Lower lobe of right lung (tissue), 2 donors: ENCODE measurements at places on chromosomes 1 and 21. TPM values are rescaled to one million over a fixed set of nuclear protein-coding genes. Genes with fewer than 3 reads are reported as not detected.

GRCh38 chr1:1200876-1201810, 5.2 kb downstream of the TNFRSF18 start:
- H3K4me1 ChIP-seq: peaks cover 11% of the 10 kb centered on the region
- DNase-seq: peak; percentile 55
- peak overlapping the region; percentile 18 for H3K27ac ChIP-seq
- no peaks in the 10 kb centered on the region for H3K36me3 ChIP-seq
- H3K4me3 ChIP-seq: peak overlapping the region; percentile 53

GRCh38 chr21:46193829-46194373, 9.6 kb upstream of the SPATC1L start:
- H3K36me3 ChIP-seq: peaks cover 81% of the 10 kb centered on the region
- H3K27me3 ChIP-seq: no peaks in the 10 kb centered on the region
- no peak overlapping the region for H3K27ac ChIP-seq
- H3K4me1 ChIP-seq: peaks cover 5% of the 10 kb centered on the region
- H3K4me3 ChIP-seq: no peak overlapping the region

- no peak for DNase-seq
- peaks cover 19% of the 10 kb centered on the region for H3K4me1 ChIP-seq
Measured at GRCh38 chr1:227299688-227300087, 18.6 kb downstream of the CDC42BPA start.

- H3K27me3 ChIP-seq: no peaks in the 10 kb centered on the region
- no peak for DNase-seq
- no peaks in the 10 kb centered on the region for H3K36me3 ChIP-seq
Measured at GRCh38 chr1:157369808-157370521, 182.3 kb downstream of the FCRL5 start.

GRCh38 chr1:179881642-179882252, 338 bp upstream of the TOR1AIP1 start:
- H3K27ac ChIP-seq: peak overlapping the region; percentile 99
- peak overlapping the region; percentile 83 for H3K4me3 ChIP-seq
- no peaks in the 10 kb centered on the region for H3K27me3 ChIP-seq
- DNase-seq: no peak
- H3K36me3 ChIP-seq: peaks cover 23% of the 10 kb centered on the region

DNA sequence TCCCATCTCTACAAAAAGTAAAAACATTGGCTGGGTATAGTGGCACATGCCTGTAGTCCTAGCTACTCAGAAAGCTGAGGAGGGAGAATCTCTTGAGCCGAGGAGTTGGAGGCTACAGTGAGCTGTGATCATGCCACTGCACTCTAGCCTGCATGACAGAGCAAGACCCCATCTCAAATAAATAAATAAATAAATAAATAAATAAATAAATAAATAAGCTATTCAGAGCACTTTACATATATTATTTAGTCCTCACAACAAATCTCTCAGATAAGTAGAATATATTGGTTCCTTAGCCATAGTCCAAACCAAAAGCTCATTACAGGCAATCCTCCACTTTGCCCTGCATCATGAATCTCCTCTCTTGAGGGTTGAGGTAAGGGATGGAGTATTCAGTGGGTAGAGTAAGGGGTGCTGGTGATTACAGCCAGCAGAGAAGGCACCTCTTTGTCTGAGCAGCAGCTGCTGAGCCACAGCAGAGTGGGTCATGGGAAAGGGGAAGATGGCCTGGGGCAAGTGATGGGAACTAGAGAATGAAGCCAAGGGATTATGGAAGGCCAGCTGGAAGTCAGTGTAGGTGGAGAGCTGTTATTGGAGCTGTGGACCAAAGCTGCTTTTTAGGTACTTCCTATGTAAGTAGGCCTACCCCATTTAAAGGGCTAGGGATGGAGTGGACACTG, 115.5 kb upstream of the ZNF644 start:
- no peak overlapping the region for H3K27ac ChIP-seq
- H3K4me3 ChIP-seq: no peak overlapping the region
- no peaks in the 10 kb centered on the region for H3K36me3 ChIP-seq

GRCh38 chr1:210499956-210500355, 171.3 kb downstream of the HHAT start:
- no peaks in the 10 kb centered on the region for H3K4me1 ChIP-seq
- no peaks in the 10 kb centered on the region for H3K36me3 ChIP-seq
- DNase-seq: no peak
- H3K27me3 ChIP-seq: no peaks in the 10 kb centered on the region
- no peak overlapping the region for H3K4me3 ChIP-seq
- no peak overlapping the region for H3K27ac ChIP-seq

- H3K27ac ChIP-seq: no peak overlapping the region
- H3K36me3 ChIP-seq: no peaks in the 10 kb centered on the region
- no peaks in the 10 kb centered on the region for H3K4me1 ChIP-seq
- DNase-seq: no peak
- no peak overlapping the region for H3K4me3 ChIP-seq
Measured at GRCh38 chr1:62107923-62108322, 86.7 kb upstream of the L1TD1 start.

GRCh38 chr21:35408401-35408800, 359.3 kb upstream of the RUNX1 start:
- H3K36me3 ChIP-seq: no peaks in the 10 kb centered on the region
- H3K4me3 ChIP-seq: no peak overlapping the region
- no peaks in the 10 kb centered on the region for H3K27me3 ChIP-seq
- DNase-seq: no peak
- peak overlapping the region; percentile 26 for H3K27ac ChIP-seq

DNA sequence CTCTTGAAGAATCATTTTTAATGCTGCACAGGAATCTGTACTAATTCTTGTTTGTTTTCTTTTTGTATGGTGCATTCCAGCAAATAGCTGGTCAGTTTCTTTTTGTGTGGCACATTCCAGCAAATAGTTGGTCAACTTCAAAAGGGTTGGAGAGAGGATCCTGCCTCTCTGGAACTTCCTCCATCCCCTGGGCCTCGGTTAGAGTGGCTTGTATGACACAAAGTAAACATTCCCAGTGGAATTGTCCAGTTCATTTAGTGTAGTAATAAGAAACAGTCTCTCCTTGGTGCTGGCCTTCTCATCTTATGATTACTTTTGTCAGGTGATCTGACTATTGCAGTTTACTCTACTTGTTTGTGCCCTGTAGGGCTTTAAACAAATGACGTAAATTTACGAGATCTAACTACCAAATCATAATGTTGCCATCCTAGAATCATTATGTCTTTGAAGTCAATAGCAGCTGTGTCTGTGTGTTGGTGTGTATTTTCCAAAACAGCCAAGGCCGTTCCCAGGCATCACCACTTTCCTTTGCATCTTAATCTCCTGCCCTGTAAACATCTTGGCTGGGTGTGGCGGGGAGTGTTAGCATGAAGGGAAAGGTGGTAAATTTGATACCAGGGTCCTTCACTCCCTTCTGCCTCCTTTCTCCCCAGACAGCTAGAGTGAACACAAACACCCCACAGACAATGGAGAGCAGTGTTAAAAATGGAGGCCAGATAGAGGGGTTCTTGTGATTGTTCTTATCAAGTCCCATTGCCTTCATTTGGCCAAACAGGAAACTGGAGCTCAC, 77.9 kb downstream of the CDC7 start:
- H3K4me3 ChIP-seq: no peak overlapping the region
- peaks cover 22% of the 10 kb centered on the region for H3K4me1 ChIP-seq
- H3K36me3 ChIP-seq: no peaks in the 10 kb centered on the region
- no peaks in the 10 kb centered on the region for H3K27me3 ChIP-seq
- no peak overlapping the region for H3K27ac ChIP-seq

DNA sequence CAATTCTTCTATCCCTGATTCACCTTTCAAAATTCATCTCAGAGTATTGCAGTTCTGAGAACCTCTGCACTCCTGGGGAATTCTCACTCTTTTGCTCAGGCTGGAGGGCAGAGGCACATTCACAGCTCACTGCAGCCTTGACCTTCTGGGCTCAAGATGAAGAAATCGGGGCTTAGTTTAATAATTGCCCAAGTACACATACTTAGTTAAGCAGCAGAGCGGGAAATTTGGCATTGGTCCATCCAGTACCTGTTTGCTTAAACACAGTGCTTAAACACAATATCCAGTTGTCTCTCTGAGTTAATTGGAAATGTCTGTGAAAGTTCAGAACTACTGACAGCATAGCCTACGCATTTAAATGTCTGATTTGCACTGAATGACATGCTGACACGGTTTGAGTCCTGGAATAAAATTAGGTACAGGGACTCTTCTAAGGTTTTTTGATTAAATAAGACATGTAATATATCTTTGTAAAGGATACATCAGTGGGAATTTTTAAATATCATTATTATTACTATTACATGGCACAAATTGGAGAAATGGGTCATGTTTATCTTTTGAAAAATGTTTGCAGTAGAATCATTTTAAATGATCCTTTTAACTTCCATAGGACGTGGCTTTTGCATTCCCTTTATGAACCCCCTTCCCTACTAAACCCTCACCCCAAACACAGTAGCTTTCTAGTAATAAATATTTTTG, 337.4 kb downstream of the SRGAP2C start:
- H3K4me3 ChIP-seq: no peak overlapping the region
- peaks cover 7% of the 10 kb centered on the region for H3K4me1 ChIP-seq
- no peaks in the 10 kb centered on the region for H3K36me3 ChIP-seq
- DNase-seq: no peak

DNA sequence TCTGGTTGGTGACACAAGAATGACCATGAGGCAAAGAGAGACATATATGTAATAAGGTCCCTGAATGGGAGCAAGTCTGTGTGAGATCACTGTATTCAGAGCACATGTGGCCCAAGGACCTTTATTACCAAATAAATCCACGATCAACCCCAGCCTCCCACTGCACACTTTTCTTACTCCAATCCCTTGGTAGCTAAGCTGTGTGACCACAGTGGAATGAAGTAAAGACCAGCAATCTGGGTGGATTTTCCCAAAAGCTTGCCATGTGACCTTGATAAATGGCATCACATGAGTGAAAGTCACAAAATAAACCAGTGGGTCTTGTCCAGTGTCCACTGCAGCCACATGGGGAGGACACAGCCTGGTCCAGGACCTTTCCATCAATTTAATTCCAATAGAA, 36.7 kb upstream of the TLR5 start:
- peaks cover 56% of the 10 kb centered on the region for H3K4me1 ChIP-seq
- H3K4me3 ChIP-seq: no peak overlapping the region
- H3K27me3 ChIP-seq: no peaks in the 10 kb centered on the region
- DNase-seq: no peak
- H3K36me3 ChIP-seq: no peaks in the 10 kb centered on the region

GRCh38 chr1:53949023-53949990, 3.2 kb downstream of the LRRC42 start:
- H3K4me3 ChIP-seq: no peak overlapping the region
- H3K36me3 ChIP-seq: peaks cover 32% of the 10 kb centered on the region
- H3K27me3 ChIP-seq: no peaks in the 10 kb centered on the region
- no peak overlapping the region for H3K27ac ChIP-seq
- DNase-seq: no peak
- H3K4me1 ChIP-seq: peaks cover 21% of the 10 kb centered on the region

- peaks cover 23% of the 10 kb centered on the region for H3K4me1 ChIP-seq
- H3K36me3 ChIP-seq: no peaks in the 10 kb centered on the region
- H3K27ac ChIP-seq: peak overlapping the region; percentile 74
- no peaks in the 10 kb centered on the region for H3K27me3 ChIP-seq
- H3K4me3 ChIP-seq: no peak overlapping the region
Measured at GRCh38 chr1:27033043-27033746, 20.5 kb upstream of the TENT5B start.

GRCh38 chr1:224211206-224211962, 28.3 kb downstream of the DEGS1 start:
- no peak overlapping the region for H3K4me3 ChIP-seq
- DNase-seq: no peak
- H3K27ac ChIP-seq: no peak overlapping the region
- H3K4me1 ChIP-seq: peaks cover 7% of the 10 kb centered on the region
- H3K27me3 ChIP-seq: no peaks in the 10 kb centered on the region
- H3K36me3 ChIP-seq: no peaks in the 10 kb centered on the region

DNA sequence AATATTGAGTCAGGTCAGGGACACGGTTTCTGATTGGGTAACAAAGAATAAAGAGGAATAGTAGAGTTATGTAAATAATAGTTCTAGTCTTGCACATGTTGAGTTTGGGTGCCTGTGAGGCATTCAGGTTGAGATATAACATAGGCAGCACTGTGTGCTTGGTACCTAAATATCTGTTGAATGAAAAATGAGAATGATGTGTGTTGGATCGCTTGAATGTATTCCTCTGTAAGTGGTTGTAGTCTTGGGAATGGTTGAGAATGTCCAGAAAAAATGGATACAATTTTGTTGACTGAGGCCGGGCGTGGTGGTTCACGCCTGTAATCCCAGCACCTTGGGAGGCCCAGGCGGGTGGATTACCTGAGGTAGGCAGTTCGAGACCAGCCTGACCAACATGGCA, 116.3 kb upstream of the HNRNPU start:
- H3K4me1 ChIP-seq: no peaks in the 10 kb centered on the region
- no peaks in the 10 kb centered on the region for H3K36me3 ChIP-seq
- no peak overlapping the region for H3K4me3 ChIP-seq
- DNase-seq: no peak

- no peak for DNase-seq
- no peak overlapping the region for H3K27ac ChIP-seq
- H3K27me3 ChIP-seq: no peaks in the 10 kb centered on the region
- H3K36me3 ChIP-seq: no peaks in the 10 kb centered on the region
- H3K4me1 ChIP-seq: no peaks in the 10 kb centered on the region
Measured at GRCh38 chr1:233935297-233935868, 30.9 kb downstream of the SLC35F3 start.

DNA sequence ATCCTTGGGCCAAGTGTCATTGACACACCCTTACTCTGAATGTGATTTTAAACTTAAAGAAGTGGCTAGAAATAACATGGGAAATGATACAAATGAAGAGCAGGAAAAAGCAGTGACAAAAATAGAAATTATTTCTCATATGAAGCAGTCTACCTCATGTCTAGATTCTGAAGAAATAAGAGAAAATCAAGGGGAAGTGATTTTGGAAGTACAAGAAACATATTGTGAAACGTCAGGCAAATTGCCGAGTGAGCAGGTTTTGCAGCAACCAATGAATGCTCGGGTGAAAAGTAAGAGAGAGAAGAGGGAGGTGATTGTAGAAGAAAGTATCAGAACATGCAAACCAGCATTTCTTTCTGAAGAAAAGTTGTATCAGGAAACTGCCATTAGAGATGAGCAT, 130.7 kb downstream of the MACF1 start:
- no peak overlapping the region for H3K4me3 ChIP-seq
- DNase-seq: no peak
- H3K27me3 ChIP-seq: no peaks in the 10 kb centered on the region
- H3K27ac ChIP-seq: no peak overlapping the region
- H3K4me1 ChIP-seq: peaks cover 5% of the 10 kb centered on the region

The CHIA gene
- 10.9 TPM for total RNA-seq

The GNAT2 gene
- not detected for total RNA-seq

The AVPR1B gene
- not detected for total RNA-seq

The TFF1 gene
- not detected for total RNA-seq

The AIM2 gene
- 2.4 TPM for total RNA-seq

The FHAD1 gene
- total RNA-seq: 14.3 TPM

The CA14 gene
- 0.38 TPM for total RNA-seq

The MYCL gene
- 3.9 TPM for total RNA-seq

The MAP3K21 gene
- 9.2 TPM for total RNA-seq

The TFF3 gene
- 19.0 TPM for total RNA-seq

The XKR8 gene
- 12.8 TPM for total RNA-seq
